Mesothelial cell of epicardium (in vitro differentiated cells): ENCODE measurements at places on chromosomes 4 and X.

GRCh38 chr4:161160718-161161117 lies 1003.1 kb downstream of the FSTL5 start:
- no peak for DNase-seq

- DNase-seq: no peak
Measured at GRCh38 chrX:72202792-72203401, 21.3 kb downstream of the PIN4 start.

- no peak for DNase-seq
Measured at GRCh38 chrX:153993079-153993478, 20.5 kb downstream of the TMEM187 start.

DNA sequence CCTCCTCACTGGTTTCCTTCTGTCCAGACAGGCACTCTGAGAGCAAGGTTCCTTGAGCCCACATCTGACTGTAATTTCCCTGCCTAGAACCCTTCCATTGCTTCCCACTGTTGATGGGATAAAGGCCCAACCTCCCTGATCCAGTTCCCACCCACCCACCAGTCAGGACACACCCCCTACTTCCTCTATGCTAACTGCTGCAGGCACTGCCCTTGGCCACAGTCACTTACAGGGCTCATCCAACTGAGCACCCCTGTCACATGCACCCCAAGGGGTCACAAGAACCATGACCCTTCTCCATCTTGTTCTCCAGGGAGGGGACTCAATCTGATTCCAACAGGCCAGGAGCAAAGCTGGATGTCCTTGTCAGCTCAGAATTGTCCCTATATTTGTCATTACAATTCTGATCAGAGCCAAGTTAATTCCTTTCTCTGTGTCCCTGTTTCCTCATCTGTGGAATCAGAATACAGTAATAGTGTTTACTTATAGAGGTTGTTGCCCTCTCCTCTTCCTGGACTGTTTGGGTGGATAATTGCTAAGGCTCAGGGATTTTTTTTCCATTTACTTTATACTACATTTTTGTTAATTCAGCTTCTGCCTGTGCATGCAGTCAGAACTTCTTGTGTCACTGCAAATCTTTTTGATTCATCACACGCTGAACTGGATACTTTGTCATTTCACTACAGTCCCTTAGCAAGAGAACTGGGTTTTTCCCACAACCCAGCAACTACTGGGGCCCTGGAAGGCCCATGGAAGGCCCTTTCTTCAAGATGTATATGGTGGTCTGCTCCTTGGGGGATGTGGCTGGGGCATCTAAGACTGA lies 105.6 kb upstream of the MAMLD1 start:
- no peak for DNase-seq

GRCh38 chr4:161555689-161556660 lies 607.8 kb downstream of the FSTL5 start:
- no peak for DNase-seq

GRCh38 chrX:288561-288991 lies 7.4 kb downstream of the PLCXD1 start:
- DNase-seq: peak; percentile 7

DNA sequence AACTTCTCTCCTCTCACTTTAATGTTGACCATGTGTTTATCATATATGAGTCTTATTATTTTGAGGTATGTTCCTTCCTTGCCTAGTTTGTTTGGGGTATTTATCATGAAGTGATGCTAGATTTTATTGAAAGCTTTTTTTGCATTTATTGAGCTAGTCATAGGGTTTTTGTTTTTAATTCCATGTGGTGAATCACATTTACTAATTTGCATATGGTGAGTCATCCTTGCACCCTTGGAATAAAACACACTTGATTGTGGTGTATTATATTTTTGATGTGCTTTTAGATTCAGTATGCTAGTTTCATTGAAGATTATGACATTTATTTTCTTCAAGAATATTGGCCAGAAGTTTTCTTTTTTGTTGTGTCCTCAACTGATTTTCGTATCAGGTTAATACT lies 464.6 kb downstream of the PCDH18 start:
- no peak for DNase-seq

DNA sequence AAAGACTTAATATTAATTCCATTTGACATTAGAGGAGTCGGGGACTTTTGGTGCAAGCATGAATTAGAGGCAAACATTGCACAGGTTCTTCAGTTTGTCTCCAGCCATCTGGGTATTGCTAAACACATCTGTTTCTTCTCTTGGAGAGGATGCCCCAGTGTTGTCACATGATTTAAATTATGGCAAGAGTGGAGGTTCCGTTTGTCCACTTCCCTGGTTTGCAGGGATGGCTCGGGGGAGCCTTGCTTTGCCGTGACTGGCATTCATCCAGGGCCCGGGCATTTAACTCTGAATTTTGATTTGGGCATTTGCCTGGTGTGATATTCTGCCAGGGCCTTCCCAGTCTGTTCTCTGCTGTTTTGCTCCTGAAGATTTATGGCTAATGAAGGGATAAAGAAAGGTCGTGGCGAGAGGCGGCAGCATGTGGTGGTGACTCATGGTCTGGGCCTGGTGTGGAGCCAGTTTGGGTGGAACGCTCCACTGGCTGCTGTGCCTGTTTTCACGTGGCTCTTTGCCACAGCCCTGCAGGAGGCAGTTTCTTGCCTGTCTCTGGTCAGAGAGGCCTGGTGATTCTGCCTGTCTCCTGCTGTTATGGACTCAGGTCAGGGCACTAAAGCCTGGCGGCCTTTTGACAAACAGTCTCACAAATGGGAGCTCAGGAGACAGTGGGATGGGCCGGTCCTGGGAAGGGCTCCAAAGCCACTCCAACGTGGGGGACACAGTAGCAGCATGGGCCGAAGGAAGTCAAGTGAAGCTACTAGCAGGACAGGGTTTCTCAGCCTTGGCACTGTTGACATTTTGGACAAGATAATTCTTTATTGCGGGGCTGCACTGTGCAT lies 99.4 kb upstream of the PGRMC2 start:
- DNase-seq: no peak

DNA sequence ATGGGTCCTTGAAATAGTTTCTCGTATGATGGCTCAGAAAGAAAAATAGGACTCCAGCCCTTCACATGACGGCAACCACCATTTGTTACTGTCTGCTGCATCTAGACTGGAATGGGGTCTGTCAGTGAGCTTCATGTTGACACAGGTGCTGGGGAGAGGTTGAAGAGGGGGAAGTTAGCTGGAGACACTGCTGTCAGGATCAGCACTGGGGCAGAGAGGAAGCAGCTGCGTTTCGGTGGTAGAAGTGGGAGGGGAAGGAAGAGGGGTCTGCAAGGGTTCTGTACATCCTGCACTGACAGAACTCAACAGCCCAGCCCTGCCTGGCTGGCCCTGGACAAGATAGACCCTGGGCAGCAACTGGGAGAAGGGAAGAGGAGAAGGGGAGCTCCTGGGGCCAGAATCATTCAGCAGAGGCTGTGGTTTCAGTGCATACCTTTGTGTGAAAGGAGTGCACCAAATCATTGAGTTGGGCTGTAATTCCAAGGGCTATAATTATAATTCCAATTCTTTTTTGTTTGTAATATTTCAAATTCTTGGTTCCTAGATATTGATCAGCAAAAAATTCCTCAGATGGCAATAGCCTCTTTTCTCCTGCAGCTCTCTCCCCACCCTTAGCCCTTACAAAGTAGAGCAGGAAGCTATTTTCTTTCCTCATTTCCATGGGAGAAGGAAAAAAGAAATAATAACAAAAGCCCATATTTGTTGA lies 119.4 kb upstream of the C1GALT1C1 start:
- no peak for DNase-seq

GRCh38 chr4:94430406-94430805 lies 21.3 kb upstream of the PDLIM5 start:
- DNase-seq: no peak

DNA sequence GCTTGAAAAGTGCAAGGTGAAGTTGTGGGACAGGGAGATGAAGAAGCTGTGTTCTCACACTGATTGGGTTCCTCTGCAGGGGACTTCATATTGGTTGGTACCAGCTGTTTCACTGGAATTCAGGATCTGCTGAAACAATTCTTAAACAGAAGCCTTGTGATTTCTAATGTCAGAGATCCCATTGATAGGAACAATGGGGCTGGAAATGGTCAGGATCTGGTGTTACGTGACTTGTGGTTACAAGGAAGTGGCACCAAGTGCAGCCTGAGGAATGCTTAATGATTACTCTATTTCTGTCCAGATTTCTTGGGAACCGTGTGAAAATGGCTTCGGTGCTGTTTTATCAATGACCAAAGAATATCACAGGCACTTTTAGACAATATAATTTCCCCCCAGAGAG lies 68.1 kb downstream of the MOSPD2 start:
- no peak for DNase-seq
